ENCODE measurements at places on chromosomes 16 and 17.

- DNase-seq: no peak
These were observed 29.3 kb downstream of the TENT4B start for GRCh38 chr16:50182441-50182840.

DNA sequence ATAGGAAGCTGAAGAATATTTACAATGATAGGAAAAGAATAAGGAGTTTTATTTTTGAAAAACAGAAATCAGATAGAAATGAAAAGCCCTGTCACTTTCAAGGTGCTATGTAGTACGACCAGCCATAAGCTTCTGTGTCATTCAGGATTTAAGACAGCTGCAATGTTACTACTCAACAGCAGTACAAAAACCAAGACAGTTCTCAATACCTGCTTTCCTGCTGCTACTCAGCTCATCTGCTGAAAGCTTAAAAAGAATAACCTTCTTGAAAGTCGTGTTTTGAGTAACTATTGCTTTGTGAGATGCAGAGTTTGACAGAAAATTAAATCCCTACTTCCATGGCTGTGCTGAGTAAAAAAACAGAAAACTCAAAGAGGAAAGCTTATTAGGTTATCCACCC, 8.7 kb downstream of the GRB2 start:
- no peak for DNase-seq

- DNase-seq: no peak
These were observed 398.1 kb downstream of the KCNJ18 start for GRCh38 chr17:22090263-22090935.

DNA sequence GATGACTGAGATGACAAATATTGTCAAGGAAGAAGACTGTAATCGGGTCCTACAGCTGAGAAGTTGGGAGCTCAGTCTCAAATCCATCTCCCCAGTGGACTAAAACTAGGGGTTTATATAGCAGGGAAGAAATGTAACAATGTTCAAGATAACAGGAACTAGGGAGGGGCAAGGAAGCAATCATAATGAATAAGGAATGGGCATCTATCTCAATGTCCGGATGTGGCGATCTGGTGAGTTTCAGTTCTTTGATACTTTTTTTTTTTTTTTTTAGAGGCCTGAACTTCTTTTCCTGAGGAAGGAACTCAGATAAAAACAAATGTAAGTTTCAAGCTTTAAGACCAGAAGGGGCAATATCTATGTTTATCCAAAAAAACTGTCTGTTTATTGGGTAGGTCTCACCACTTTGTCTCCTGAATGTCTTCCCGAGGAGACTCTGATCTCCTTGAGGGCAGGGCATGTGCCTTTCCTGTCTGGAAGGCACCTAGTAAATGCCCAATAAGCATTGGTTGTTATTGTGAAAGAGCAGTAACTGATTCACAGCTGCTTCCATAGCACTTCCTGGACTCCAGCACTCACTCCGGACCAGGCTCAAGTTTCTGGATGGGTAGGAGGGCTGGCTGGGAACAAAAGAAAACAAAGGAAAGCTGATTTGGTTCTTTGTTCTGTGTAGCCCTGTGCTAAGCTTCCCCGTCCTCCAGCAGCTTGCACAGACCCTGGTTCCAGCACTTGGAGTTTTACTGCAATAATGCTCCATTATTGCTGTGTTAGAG, 51.9 kb downstream of the MEOX1 start:
- DNase-seq: no peak

DNA sequence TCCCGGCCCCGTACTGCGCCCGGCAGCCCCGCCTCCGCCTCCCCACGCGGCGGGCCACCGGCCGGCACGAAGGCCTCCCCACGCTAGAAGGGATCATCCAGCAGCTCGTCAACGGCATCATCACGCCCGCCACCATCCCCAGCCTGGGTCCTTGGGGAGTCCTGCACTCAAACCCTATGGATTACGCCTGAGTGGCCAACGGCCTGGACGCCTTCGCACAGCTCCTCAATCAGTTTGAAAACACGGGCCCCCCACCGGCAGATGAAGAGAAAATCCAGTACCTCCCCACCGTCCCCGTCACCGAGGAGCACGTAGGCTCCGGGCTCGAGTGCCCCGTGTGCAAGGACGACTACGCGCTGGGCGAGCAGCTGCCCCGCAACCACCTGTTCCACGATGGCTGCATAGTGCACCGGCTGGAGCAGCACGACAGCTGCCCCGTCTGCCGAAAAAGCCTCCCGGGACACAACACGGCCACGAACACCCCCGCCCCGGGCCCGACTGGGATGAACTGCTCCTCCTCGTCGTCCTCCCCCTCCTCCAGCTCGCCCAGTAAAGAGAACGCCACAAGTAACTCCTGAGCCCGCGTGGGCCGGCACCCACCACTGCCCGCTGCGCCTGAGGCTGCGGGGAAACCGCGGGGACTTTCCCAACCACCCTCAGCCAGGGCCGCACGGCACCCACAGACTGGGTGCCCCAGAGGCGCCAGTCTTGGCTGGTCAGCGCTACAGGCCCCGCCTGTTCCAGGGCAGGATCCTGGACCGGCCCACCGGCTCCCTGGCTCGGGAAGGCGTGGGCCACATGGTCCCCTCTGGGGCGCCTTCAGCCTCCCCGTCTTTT, 39.0 kb upstream of the AKAP1 start:
- DNase-seq: peak; percentile 5

- no peak for DNase-seq
These were observed 120.8 kb upstream of the SEC14L1 start for GRCh38 chr17:77019893-77020379.

DNA sequence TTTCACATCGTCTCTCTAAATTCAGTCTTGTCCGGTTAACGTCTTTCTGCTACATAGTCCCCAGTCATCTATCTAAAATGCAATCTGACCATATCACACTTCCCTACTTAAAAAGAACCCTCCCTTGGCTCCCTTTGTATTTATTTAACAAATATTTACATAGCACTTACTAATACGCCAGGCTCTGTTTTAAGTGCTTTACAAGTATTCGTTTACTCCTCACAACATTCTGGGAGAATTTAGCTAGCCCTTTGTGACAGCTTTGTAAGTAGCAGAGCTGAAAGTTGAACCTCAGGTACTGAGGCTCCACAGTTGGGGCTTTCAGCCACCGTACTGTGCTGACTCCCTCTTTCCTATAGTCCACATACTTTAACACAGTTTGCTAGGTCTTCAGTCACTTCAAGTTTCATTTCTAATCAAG, 9.2 kb downstream of the PAFAH1B1 start:
- DNase-seq: no peak

GRCh38 chr16:89544113-89544512, 16.4 kb upstream of the RPL13 start:
- DNase-seq: no peak

DNA sequence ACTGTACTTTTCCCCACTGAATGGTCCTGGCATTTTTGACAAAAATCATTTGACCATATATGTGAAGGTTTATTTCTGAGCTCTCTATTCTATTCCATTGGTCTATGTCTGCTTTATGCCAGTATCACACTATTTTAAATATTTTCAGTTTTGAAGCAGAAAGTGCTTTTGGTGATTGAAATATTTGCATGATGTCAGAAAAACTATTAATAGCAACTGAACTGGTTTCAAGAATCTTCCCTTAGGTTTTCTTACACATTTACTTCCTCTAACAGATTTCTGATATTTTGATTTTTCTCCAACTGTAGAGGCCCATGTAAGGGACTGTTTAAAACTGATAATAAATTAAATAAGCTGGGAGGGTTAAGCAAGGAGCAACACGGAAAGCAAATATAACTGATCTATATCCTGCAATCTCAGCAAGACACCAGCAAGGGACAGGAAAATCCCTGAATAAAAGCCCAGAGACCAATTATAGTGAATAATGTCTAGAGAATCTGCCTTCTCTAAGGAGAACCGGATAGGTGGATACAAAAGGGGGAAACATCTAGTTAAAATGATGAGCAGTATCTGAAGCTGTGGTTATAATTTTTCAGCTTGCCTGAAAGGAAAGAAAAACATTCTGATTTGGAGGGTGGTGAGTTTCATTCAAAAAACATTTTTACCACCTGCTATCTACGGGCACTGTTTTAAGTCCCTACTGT, 80.9 kb upstream of the STAC2 start:
- DNase-seq: no peak

DNA sequence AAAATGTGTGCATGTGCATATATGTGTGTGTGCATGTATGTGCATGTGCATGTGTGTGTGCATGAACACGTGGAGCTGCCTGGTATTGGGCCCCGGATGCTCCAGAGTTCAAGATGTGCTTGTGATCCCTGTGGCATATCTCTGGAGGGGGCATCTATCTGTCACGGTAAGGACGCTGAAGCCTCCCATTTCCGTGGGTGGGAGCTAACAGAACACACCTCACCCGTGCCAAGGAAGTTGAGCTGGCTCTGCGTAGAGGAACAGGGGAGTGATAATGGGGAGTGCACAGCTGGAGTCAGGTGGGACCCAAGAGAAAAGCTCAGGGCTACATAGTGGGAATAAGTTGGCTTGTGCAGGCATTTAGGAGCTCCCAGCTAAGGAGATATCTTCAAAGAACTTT, 12.7 kb downstream of the ELMO3 start:
- DNase-seq: peak; percentile 33

GRCh38 chr17:66964930-66965800, 658 bp downstream of the CACNG4 start:
- DNase-seq: no peak

DNA sequence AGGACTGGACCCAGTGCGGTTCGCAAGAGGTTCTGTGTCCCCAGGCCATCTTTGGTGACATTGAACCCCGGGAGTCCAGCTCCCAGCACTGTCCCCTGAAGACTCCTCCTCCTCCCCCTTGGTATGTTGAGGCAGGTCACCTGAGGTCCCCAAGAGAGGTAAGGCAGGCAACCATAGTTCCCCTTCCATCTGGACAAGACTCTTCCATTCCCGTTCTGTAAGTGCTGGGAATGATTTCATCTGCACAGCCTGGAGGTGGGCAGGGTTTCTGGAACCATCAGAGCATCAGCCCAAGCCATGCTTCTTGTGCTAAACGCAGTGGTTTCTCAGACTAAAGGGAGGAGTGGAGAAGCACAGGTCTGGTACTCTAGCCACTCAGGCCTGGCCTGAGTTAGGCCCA, 24.9 kb downstream of the COPZ2 start:
- DNase-seq: no peak

DNA sequence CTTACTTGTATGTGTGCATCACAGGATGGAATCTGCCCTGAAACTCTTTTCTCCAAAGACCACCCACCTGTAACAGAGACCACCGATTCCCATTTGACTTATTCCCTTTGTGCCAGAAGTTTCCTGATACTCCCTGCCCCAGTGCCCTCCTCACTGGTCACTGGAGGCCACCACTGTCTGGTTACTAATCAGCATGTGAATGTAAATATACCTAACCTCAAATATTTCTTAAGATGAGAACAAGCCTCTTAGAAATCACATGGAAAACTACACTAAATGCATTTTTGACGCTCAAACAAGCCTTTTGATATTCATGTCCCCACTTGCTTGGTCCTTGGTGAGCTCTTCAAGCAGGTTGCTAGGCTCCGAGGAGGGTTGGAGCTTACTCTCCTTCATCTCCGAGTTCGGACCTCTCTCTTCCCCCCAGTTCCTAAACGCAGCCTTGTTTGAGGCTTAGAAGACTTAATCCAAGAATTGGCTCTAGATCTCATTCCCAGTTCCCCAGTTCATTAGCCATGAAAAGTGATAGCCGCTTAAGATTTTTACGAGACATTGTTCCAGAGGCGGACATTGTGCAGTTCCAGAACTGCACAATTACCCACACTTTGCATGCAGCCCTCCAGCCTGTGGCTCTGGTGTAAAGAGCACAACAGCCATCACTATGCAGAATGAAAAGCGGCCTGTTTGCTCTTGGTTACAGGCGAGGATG, 579.2 kb upstream of the PSMD7 start:
- no peak for DNase-seq

- DNase-seq: no peak
These were observed 190.9 kb downstream of the HS3ST3A1 start for GRCh38 chr17:13410874-13411273.

GRCh38 chr17:50565402-50566350, 5.2 kb downstream of the CACNA1G start:
- DNase-seq: no peak

DNA sequence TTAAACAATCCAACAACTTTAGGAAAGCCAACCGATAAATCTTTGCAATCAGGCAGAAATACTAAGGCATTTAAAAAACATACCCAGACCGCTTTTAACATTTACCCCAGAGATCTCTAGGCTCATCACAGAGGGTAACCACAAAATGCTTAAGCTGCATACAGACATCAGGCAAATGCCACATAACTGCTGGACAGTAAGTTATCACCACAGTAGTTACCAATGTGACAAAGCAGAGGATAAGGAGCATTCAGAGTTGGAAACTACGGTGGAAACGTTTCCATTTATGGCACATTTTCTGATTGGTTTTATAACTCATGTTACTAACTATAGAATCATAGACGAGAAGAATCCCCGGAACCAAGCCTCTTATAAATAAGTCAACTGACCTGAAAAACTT, 77.5 kb downstream of the KANSL1 start:
- DNase-seq: no peak

- peak; percentile 49 for DNase-seq
These were observed 1.4 kb downstream of the AXIN2 start for GRCh38 chr17:65559804-65560627.

GRCh38 chr16:50270510-50271147, 4.3 kb downstream of the ADCY7 start:
- DNase-seq: no peak

- no peak for DNase-seq
These were observed 151.4 kb upstream of the HS3ST3A1 start for GRCh38 chr17:13753154-13753553.

- peak; percentile 64 for DNase-seq
These were observed at the start of gene CACNG3 for GRCh38 chr16:24255456-24256371. CACNG3 (plus strand) TSS chr16:24256335; CDS start chr16:24256755, 420 bp downstream.

DNA sequence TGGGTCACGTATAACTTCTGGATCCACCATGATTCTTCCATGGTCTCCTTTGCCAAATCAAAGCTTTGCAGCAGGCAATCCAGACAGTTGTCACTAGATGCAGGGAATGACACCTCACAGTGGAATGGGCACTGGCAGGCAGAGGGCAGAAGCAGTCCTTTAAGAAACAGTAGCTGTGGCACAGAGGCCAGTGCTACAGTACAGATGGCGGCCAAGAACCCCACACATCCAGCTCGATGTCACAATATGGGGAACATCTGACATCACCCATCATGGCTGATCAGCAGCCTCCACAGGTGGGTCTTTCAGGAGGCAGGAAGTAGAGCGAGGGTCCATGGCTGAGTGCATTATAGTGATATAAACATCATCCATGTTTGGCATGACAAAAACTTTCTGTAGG, 18.8 kb upstream of the ERN1 start:
- no peak for DNase-seq
